ENCODE measurements at places on chromosomes 5 and 9. TPM values are rescaled to one million over a fixed set of nuclear protein-coding genes. Genes with fewer than 3 reads are reported as not detected.

The CKMT2 gene
- polyA plus RNA-seq = 1.5 TPM

The FXN gene
- 3.3 TPM for polyA plus RNA-seq

The WWC1 gene
- polyA plus RNA-seq = 21.7 TPM

The TMEM171 gene
- polyA plus RNA-seq = 3.6 TPM

The FAM200C gene
- polyA plus RNA-seq = 1.9 TPM

The ATOSB gene
- 19.6 TPM for polyA plus RNA-seq

The CNOT8 gene
- polyA plus RNA-seq = 18.1 TPM

The TCF7 gene
- polyA plus RNA-seq = 2.4 TPM

The LECT2 gene
- not detected for polyA plus RNA-seq

The MRPL22 gene
- 45.6 TPM for polyA plus RNA-seq

The PCDHGB6 gene
- 0.60 TPM for polyA plus RNA-seq

The TRIM7 gene
- polyA plus RNA-seq = 26.9 TPM

The TRPM3 gene
- under 0.01 TPM for polyA plus RNA-seq

The IL3 gene
- polyA plus RNA-seq = not detected

The ARHGEF37 gene
- 10.6 TPM for polyA plus RNA-seq

The IL5 gene
- polyA plus RNA-seq = not detected

The CCL27 gene
- polyA plus RNA-seq = 0.58 TPM

The ANKRD34B gene
- polyA plus RNA-seq = not detected

The RAB3C gene
- 0.04 TPM for polyA plus RNA-seq

The LPAR1 gene
- 5.0 TPM for polyA plus RNA-seq

The PCDHB14 gene
- 0.88 TPM for polyA plus RNA-seq

The SMIM33 gene
- not detected for polyA plus RNA-seq

The BTNL8 gene
- polyA plus RNA-seq = 0.06 TPM

The CLIC3 gene
- 474 TPM for polyA plus RNA-seq

The GPR151 gene
- polyA plus RNA-seq = not detected

The CCDC192 gene
- not detected for polyA plus RNA-seq

The SHISAL2B gene
- not detected for polyA plus RNA-seq

The NUP214 gene
- 31.3 TPM for polyA plus RNA-seq

All from esophagus (tissue), 2 donors.